ENCODE measurements at places on chromosomes 6 and 20. TPM values are rescaled to one million over a fixed set of nuclear protein-coding genes. Genes with fewer than 3 reads are reported as not detected.
A peak's percentile ranks its signal among the peaks of the same experiment; 100 is the strongest.

GRCh38 chr20:51928931-51929330 lies 126.6 kb upstream of the SALL4 start:
- H3K4me1 ChIP-seq: no peaks in the 10 kb centered on the region
- H3K4me3 ChIP-seq: no peak overlapping the region
- H3K36me3 ChIP-seq: no peaks in the 10 kb centered on the region
- DNase-seq: no peak
- no peaks in the 10 kb centered on the region for H3K27me3 ChIP-seq

GRCh38 chr6:169229615-169230321 lies 23.9 kb downstream of the THBS2 start:
- H3K4me1 ChIP-seq: no peaks in the 10 kb centered on the region
- no peaks in the 10 kb centered on the region for H3K36me3 ChIP-seq

- no peak overlapping the region for H3K4me3 ChIP-seq
- DNase-seq: no peak
- H3K27me3 ChIP-seq: peaks cover 26% of the 10 kb centered on the region
- peaks cover 5% of the 10 kb centered on the region for H3K4me1 ChIP-seq
Measured at GRCh38 chr6:119612911-119613381, 263.4 kb upstream of the MAN1A1 start.

DNA sequence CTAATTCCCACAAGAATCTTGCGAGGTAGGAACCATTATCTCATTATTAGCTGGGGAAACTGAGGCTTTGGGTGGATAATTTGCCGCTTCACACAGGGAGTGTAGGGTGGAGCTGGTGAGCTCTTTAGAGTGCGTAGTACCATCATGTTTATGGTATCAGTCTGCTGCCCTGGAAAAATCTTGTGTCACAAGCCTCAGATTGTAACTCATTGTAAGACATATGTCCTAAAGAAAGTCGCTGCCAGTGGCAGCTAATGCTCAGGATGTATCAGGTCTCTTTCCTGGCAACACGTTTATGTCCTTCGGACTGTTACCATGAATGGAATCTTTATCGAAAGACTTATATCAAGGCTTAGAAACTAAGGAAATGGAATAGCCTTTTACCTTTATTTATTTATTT lies 1.9 kb downstream of the ZFAND3 start:
- no peak overlapping the region for H3K27ac ChIP-seq
- H3K4me1 ChIP-seq: peaks cover 52% of the 10 kb centered on the region
- H3K27me3 ChIP-seq: peaks cover 4% of the 10 kb centered on the region
- H3K36me3 ChIP-seq: peaks cover 6% of the 10 kb centered on the region
- DNase-seq: no peak
- peak overlapping the region; percentile 91 for H3K4me3 ChIP-seq

GRCh38 chr6:11120271-11121005 lies 8.9 kb upstream of the ERVFRD-1 start:
- H3K4me1 ChIP-seq: peaks cover 44% of the 10 kb centered on the region
- no peaks in the 10 kb centered on the region for H3K27me3 ChIP-seq
- no peak for DNase-seq
- no peak overlapping the region for H3K4me3 ChIP-seq
- no peaks in the 10 kb centered on the region for H3K36me3 ChIP-seq
- H3K27ac ChIP-seq: no peak overlapping the region

DNA sequence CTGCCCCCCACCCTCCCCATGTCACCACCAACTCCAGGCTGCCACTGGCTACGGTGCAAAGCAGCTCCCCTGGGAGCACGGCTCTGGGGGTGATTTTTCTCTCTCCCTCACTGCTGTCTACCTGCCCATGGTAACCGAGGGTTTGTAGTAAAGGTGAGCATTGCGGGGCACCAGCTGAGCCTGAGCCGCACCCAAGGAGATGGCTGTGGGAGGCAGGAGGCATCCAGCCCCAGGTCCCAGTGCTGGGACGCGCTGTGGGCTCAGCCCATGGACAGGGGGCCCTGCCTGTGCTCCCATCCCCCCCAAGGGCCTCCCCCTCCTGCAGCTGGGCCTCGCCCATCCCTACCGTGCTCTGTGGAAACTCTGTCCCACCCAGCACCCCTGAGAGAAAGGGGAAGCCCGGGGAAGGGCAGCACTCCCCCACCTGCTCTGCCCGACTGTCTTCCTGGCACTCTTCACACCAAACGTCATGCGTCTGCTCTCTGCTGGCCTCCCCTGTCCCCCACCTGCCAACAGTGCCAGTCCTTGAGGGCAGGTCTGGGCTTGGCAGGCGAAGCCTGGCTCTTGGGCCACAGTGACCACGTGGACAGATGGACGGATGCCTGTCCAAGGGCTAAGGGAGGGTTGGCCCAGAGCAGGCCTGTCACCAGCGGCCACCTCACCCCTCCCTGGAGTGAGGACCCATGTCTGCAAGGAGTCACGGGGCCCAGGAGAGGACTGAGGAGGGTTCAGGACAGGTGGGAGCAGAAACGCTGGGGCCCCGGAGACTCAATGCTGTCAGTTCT lies 3.8 kb upstream of the CHRNA4 start:
- DNase-seq: no peak
- peaks cover 7% of the 10 kb centered on the region for H3K27me3 ChIP-seq
- H3K4me3 ChIP-seq: no peak overlapping the region
- no peak overlapping the region for H3K27ac ChIP-seq
- H3K36me3 ChIP-seq: no peaks in the 10 kb centered on the region

The PDE10A gene
- not detected for total RNA-seq

The DSP gene
- 0.02 TPM for total RNA-seq

The KCNB1 gene
- not detected for total RNA-seq

The ZKSCAN3 gene
- total RNA-seq: 3.5 TPM

The ANKRD66 gene
- total RNA-seq: not detected

The HMGCLL1 gene
- total RNA-seq: not detected
